ENCODE measurements at places on chromosomes 4 and X.

GRCh38 chrX:132023896-132024386 is 839 bp downstream of the STK26 start:
- peak; percentile 16 for DNase-seq

DNA sequence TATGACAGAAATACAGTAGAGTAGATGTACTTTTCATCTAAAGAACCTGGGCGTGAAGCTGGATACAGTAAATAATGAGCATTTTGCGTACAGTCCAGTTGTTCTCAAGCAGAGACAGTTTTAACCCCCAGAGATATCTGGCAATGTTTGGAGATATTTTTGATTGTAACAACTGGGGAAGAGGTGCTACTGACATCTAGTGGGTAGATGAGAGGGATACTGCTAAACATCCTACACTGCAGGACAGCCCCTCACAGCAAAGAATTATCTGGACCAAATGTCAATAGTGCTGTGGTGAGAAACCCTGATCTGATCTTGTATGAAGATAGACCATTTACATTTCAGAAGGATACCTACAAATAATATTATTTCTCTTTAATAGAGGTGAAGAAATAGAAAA is 200.2 kb upstream of the FAM47A start:
- no peak for DNase-seq

DNA sequence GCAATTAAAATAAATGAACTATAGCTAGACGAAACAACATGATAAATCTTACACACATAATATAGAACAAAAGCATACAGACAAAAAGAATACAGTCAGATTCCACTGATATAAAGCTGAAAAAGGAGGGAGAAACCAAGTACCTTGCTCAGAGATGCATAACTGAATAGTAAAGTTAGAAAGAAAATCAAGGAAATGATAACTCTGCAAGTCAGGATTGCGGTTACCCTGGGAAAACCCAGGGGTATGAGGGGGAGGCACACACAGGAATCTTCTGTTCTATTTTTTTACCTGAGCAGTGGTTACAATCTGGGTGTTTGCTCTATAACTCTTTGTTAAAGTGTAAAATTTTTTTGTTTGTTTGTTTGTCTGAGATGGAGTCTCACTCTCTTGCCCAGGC is 209.1 kb downstream of the CBR4 start:
- no peak for DNase-seq

GRCh38 chr4:23312686-23313085 is 577.2 kb downstream of the PPARGC1A start:
- DNase-seq, result no peak

DNA sequence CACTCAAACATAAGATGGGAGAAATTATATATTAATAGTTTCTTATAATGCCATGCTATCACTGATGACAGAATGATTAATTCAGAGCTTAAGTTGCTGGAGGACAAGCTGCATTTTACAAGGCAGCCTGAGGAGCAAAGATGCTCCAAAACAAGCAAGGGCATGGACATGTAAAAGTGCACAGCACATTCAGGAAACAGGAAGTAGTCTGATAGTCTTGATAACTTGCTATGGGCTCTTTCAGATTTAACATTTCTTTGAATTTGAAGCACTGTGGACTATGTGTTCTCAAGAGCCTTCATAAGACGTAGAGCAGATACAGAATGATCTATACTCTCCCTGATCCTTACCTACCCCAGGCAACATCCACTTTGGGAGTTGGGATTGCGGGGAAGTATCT is 50.0 kb downstream of the AMMECR1 start:
- no peak for DNase-seq

DNA sequence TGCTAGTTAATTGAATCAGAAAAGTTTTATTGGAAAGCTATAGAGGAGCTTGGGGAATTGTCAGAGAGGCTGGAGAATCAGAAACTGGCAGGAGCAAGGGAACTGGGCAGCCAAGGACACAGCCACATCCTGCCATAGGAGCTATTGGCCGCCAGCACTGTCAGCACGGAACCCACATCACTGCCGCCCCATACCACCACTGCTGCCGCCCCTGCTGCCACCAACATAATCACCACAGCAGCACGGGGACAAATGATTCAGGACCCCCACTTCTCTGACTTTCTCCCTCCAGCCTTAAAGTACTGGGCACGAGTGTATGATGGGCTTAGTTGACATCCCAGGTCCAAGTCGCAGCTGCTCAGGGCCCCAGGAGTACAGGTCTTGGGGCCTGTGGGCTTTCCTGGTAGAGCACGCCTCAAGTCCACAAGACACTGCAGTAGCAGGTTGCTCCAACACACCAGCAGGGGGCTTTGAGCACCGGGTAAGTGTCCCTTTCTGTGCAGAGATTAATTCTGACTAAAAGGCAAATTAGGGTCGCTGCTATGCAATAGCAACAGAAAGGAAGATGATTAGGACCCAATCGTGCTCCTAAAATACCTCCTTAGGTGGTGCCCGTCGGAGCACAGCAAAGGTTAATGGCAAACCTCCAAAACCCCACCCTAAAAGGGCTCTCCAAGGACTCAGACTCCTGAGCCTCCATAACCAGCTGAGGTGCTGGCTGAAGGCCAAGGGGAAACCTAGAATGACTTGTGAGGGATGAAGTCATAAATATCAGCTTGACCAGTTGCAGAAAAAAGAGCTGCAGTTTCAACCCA is 6.9 kb downstream of the PJA1 start:
- DNase-seq, result no peak

GRCh38 chr4:89998469-89999011 is 103.9 kb downstream of the MMRN1 start:
- DNase-seq, result no peak

GRCh38 chr4:125750828-125751466 is 436.2 kb downstream of the FAT4 start:
- DNase-seq, result no peak

- DNase-seq, result no peak
These were observed 763 bp downstream of the PYURF start for GRCh38 chr4:88522702-88523324.

DNA sequence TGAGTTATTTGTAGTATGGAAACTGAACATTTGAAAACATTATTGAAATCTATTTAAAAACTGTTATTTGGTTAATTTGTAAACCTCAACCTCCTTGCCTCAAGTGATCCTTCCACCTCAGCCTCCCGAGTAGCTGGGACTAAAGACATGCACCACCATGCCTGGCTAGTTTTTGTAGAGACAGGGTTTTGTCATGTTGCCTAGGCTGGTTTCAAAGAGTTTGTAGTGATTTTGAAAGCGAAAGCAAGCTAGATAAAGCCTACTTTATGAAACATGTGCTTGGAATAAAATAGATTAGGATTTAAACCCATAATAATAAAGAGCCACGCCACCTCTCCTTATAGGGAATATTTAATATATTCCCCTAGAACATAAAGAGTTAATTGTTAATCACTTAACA is 23.5 kb downstream of the ARSJ start:
- no peak for DNase-seq

GRCh38 chr4:145525291-145525740 is 43.7 kb downstream of the SMAD1 start:
- DNase-seq, result no peak

DNA sequence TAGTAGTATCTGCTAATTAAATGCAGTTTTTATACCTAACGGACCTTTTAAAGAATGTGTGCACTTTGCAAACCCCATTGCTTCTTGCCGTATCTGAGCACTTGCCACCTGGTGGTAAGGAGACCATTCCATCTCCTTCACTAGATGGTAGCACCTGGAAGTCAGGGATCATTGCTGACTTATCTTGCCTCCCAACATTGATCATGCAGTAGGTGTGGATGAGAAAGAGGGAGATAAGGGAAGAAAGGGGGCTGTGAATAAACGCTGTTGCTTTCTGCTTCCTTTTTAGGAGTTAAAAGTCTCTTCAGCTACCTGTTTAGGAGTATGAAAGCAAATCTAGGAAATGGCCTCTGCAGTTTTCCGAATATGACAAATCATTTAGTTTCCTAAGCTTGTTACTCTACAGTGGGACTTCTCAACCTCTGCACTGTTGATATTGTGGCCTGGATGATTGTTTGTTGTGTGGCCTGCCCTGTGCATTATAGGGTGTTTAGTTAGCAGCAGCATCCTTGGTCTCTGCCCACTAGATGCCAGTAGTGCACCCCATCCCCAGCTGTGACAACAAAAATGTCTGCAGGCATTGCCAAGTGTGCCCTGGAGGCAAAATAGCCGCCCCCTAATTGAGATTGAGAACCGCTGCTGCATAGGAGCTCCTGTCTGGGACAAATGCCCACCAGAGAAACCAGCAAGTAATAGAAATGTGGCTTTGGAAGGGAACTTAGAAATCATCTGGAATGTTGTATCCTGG is 38.8 kb downstream of the GAB1 start:
- DNase-seq, result no peak

DNA sequence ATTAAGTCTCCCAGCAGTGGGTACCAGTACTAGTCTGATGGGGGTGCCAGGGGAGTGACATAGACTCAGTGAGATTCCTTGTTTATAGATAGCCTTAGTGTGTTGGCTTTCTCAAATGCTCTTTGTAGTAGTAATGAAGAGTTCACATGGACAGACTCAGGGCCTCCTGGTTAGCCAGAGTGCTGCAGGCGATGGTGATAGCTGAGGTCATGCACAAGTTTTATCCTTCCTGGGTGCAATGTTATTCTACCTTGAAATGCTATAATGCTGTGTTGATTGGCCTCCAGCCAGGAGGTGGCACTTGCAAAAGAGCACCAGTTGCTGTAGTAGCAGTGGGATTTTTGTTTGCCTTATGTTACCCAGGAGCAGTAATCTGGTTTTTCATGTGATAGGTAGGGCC is 35.5 kb upstream of the ADH4 start:
- DNase-seq, result no peak

- no peak for DNase-seq
These were observed 13.5 kb downstream of the SH3TC1 start for GRCh38 chr4:8212622-8213021.

- DNase-seq, result no peak
These were observed 362.3 kb upstream of the ZFP42 start for GRCh38 chr4:187633245-187633644.

DNA sequence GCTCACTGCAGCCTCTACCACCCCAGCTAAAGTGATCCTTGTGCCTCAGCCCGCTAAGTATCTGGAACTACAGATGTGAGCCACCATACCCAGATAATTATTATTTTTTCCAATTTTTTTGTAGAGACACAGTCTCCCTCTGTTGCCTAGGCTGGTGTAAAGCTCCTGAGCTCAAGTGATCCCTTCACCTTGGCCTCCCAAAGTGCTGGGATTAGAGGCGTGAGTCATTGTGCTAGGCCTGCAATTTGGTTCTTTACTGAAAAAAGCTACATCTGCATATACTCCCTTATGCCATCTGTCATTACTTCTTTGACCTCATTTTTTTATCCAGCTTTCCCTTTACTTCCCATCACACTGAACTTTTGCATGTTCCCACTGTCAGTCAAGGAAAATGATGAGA is 2012.4 kb upstream of the IGFBP7 start:
- no peak for DNase-seq

GRCh38 chr4:11489453-11490083 is 60.9 kb upstream of the HS3ST1 start:
- DNase-seq, result no peak

DNA sequence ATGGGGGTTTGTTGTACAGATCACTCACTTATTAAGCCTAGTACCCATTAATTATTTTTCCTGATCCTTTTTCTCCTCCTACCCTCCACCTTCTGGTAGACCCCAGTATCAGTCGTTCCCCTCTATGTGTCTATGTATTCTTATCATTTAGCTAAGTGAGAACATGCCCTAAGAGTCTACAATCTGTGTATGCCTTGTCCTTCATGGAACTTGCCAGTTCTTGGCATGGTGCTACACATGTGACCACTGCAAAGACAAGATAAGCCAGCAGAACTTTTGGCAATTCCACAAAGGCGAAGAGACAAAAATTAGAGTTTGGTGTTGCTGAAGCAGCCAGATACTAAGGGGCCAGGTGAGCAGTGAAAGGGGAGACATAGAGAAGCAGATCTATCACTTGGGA is 101.3 kb downstream of the CORIN start:
- no peak for DNase-seq

DNA sequence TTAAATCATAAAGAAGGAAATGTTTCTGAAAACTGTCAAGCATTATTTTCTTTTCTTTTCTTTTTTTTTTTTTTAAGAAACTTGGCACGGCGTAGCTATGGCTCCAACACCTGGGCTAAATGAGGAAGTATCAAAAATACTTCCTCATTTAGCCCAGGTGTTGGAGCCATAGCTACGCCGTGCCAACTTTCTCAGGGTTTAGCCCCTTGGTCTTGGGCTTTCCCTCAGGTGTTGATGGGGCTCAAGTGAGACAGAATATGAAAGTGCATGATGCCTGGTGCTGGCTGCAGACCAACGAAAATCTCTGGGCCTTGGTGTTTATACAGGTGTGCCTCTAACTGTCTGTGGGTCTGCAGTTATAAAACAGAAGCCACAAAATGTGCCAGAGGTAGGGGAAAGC is 132.7 kb downstream of the ARHGAP24 start:
- no peak for DNase-seq

DNA sequence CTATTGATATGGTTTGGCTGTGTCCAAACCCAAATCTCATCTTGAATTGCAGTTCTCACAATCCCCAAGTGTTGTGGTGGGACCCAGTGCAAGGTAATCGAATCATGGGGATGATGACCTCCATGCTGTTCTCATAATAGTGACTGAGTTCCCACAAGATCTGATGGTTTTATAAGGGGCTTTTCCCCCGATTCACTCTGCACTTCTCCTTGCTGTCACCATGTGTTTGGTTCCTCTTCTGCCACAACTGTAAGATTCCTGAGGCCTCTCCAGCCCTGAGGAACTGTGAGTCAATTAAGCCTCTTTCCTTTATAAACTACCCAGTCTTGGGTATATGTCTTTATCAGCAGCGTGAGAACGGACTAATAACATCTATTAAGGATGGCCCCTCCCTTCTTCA is 68.8 kb downstream of the FBXW7 start:
- DNase-seq, result no peak

DNA sequence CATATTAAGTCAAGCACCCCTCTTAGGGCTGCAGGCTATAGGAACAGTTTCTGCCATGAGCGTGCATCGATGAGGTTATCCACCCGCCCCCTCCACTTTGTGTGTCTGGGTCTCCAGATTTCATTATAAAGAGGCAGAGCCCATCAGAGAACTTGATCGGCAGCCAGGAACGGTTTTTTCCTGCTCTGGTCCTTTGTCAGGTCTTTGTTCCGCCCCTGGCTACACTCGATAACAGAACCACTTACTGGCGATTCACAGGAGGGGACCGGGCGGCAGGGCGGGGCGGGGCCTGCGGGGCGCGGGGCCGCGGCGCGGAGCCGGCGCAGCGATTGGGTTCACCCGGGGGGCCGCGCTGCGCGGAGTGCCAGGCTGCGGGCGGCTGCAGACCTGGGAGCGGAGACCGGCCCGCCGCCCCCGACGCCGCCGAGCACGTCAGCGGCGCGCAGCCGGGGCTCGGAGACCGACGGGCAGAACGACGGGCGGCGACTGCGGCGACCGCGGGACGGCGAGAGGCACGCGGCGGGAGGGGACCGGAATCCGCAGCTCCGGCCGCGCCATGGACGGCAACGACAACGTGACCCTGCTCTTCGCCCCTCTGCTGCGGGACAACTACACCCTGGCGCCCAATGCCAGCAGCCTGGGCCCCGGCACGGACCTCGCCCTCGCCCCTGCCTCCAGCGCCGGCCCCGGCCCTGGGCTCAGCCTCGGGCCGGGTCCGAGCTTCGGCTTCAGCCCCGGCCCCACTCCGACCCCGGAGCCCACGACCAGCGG is at the start of gene SLC10A4:
Gene SLC10A4, plus strand, starts transcription at position 338 of the 771 bp plus-strand sequence. Its CDS starts 219 bp downstream, at position 557.
- DNase-seq, result no peak

All from effector CD4-positive, alpha-beta T cell (primary cell).